ENCODE measurements at places on chromosomes 1 and 21.

- DNase-seq = no peak
Measured at GRCh38 chr1:226274138-226274537, 34.8 kb downstream of the LIN9 start.

DNA sequence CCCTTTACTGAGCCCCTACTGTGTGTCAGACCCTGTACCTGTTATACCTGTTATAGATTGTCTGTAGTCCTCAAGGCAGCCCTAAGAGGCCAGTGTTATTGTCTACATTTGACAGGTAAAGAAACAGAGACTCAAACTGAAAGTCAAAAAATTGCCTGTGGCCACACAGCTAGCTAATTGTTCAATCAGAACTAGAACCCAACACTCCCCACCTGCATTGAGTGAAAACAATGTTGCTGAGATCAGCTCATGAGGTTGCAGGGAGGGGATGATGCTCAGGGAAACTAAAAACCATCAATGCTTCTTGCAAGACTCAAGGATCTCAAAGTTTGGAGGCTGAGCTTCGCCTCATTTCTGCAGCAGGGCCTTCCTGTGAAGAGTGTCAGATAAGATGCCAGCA, 109.5 kb upstream of the LMO4 start:
- no peak for DNase-seq

DNA sequence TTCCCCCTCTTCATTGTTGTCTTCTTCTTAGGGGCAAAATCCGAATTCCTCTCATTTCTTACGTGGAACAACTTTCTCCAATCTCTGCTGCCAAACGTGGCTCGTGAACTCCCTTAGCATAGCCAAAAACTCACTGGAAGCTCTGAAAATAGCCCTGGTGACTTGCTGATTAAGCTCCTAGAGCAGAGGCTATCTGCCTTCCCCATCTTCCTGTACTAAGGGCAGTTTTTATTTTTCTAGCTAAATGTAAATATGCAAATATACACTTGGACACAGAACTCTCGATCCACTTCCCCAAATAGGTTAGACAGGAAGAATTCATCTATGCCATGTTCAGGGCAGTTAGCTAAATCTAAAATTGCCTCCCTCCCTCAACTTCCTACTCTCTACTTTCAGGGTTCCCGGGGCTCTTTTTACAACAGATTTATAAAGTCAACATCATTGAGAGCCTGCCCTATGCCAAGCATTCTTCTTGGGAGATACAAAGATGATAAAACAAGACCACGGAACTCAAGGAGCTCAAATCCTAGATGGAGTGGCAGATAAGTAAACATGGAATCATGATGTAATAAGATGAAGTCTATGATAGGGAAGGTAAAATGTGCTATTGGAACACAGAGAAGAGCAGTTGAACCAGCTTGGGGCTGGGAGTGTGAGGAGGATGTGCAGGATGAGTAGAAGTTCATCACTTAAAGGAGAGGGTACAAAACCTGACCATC, 59.4 kb upstream of the FMOD start:
- DNase-seq = no peak

DNA sequence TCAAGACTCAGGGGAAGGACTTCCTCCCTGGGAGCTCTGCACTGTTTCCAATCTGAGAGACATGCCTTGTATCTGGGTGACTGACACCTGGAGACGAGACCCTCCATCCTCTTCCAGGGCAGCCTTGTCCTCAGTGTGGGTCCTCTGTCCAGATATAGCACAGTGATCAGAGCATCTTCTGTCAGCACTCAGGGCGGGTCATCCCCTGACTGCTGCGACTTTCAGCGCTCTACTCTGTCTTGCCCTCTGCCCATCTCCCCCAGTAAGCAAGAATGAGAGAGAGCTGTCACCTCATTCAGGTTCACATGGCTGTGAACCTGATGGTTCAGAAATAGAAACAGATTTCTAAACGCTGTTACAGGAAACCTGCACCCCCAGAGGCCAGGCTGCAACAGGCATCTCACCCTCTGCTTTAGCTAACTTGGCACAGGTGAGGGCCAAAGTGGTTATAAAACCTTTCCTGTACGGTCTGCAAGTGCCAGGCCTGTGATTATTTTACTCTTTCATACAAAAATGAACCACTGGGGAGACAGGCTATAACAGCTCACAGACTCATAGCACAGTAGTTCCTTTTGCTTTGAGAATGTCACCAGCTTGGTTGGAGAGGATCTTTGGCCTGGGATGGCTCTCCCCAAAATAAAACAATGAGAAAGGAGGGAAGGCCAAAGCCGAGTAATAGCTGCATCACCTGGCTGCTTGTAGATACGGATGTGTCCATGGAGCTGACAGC, 11.4 kb upstream of the TENT5C start:
- peak; percentile 73 for DNase-seq

GRCh38 chr1:29478151-29478791, 241.9 kb downstream of the PTPRU start:
- DNase-seq = no peak

GRCh38 chr21:39175154-39175553, 8.1 kb downstream of the PSMG1 start:
- DNase-seq = peak; percentile 25

GRCh38 chr1:1330366-1331067, 563 bp upstream of the TAS1R3 start:
- no peak for DNase-seq

DNA sequence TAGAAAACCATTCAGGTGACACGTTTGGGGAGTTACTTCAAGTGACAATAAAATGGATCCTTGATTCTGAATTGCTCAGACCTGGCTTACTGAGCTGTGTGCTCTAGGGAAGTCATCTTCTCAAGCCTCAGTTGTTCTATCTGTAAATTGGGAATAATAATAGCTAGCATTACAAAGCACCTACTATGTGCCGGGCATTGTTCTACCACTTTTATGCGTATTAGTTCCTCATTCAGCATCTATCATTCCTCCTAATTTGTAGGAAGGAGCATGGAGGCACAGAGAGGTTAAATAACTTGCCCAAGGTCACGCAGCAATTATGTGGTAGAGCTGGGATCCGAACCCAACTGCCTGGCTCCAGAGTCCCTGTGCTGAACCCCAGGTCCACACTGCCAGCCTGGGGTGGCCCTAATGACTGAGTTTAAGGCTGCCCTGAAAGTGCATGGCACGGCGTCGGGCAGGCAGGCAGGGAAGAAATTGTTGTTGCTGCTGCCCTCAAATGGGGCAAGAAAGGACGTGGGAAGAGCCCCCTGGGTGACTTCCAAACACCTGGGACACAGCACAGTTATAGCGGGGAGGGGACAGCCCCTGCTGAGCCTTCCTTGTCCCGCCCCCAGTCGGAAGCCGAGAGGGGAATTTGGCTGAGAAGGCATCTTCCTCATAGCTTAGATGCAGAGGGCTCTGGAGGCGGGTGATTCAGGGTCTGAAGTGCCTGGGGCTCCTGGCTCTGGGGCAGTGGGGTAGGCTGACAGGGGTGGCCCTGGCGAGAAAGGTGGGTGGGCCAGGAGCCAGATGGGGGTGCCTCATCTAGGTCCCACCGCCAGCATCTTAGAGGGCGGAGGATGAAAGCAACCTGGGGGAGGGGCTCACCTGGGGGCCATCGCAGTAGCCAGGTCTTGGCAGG, 86.5 kb upstream of the IFFO2 start:
- DNase-seq = peak; percentile 43

DNA sequence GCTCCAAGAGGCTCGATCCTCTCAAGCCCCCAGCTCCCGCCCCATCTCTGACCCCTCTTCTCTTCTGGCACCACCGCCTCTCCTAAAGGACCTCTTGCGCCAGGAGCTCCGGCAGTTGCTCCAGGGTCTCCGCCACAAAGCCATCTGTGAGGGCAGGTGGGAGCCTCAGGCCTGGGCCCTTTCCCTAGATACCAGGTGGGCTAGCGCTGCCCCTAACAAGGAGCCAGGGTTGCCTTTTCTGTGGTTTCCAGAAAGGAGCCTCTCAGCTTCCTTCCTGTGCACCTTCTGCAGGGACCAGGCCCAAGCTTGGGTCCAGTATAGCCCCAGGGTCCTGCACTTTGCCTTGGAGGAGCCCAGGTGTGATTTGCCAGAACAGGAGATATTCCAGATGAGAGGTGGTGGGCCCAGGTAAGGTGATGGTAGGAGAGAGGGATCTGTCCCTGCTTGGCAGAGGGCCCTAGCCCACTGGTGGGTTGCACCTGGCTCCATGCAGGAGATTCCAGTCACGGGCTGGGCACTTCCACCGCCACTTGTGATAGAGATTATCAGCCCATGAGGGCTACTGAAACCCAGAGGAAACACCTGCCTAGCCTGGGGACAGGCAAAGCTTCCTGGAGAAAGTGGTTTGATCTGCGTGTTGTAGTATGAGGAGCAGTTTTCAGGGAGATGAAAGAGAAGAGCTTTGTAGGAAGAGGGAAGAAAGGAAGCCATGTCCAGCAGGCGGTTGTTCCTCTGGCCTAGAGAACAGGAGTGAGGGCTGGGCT, 1.0 kb downstream of the CCDC24 start:
- peak; percentile 54 for DNase-seq

DNA sequence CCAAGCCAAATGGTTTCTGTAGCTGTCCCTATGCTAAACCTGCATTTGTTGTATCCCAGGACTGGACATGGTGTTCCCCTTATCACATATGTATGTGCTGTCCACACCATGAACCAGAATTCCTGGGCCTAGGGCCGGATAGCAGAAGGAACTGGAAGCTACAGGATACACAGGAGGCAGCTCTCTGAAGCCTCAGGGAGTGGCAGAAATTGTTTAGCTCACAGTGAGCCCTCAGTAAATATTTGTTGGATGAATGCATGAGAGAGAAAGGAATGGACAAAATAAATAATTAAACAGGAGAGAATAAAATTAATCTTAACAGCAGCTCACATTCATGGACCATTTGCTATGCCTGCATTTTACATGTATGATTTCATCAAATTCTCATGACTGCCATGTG, 2.1 kb downstream of the NIPAL3 start:
- no peak for DNase-seq

DNA sequence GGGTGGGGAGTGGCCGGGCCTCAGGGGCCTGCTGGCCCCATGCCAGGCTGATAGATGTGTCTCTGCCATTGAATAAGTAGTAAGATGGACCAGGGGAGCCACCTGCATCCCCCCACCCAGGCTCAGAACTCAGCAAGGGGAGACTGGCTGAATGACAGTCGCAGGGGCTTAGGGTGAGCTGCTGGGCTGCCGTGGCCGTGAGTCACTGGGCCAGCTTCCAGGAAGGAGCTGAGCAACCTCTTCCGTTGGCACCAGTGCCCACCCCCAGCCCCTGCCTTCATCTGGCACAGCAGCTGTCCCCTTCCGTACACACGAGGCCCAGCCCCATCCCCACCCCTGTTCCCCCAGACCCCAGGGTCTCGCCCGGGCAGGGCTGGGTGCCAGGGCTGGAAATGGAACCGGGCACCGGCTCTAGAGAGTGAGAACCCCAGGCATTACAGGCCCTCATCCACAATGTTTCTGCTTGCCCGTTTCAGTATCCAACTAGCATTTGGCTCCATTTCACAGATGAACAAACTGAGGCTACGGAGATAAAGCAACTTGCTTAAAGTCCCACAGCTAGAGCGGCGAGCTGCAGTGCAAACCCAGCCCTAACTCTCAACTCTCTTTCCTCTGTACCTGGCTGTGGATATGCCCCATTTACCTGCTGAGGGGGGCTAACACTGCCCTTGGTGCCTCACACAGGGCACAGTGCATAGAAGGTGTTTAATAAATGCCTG, 10.2 kb downstream of the WNT4 start:
- no peak for DNase-seq

- DNase-seq = peak; percentile 91
Measured at GRCh38 chr1:53681977-53682685, 56.8 kb downstream of the GLIS1 start.

GRCh38 chr1:201436393-201436792, 14.9 kb upstream of the TNNI1 start:
- no peak for DNase-seq

- no peak for DNase-seq
Measured at GRCh38 chr1:228448372-228448771, 31.7 kb upstream of the TRIM17 start.

DNA sequence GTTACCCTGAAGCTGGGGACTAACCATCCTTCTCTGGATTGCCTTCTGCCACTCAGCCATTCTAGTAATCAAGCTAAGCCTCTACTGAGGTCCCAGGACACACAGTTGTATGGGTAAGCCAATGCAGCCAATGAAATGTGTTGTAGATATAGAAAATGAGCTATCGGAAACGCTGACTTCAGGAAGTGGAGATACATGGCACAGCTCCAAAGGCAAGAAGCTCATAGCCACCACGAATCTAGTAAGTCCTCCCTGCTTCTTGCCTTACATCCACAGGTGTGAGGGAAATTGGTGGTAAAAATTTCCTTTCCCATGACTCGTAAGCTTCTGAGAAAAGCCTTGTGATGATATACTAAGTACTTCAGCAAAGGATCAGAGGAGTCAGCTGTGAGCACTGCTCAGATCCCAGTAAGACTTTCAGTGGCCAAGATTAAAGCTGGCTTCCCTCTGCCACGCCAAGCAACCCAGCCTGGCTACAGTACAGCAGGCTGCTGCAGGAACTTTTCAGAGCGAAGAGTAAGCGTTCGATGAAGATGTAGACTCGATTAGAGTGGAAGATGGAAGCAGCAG, 117.7 kb downstream of the SIM2 start:
- DNase-seq = no peak

DNA sequence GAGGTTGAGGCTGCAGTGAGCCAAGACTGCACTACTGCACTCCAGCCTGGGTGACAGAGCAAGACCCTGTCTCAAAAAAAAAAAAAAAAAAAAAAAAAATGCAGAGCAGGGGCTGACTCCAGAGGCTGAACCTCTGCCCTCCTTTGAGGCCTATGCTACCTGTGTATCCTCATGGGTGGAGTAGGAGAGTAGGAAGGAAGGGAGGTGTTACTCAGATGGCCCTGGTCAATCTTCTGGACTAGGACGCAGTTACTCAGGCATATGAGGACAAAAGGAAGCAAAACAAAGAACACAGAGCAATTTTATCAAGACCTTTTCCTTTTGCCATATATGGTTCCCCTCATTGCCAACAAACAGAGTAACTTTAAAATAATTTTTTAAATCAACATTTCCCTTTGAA, 35.2 kb downstream of the TGFBR3 start:
- DNase-seq = no peak

GRCh38 chr1:212822956-212823355, 24.5 kb downstream of the SPATA45 start:
- no peak for DNase-seq

DNA sequence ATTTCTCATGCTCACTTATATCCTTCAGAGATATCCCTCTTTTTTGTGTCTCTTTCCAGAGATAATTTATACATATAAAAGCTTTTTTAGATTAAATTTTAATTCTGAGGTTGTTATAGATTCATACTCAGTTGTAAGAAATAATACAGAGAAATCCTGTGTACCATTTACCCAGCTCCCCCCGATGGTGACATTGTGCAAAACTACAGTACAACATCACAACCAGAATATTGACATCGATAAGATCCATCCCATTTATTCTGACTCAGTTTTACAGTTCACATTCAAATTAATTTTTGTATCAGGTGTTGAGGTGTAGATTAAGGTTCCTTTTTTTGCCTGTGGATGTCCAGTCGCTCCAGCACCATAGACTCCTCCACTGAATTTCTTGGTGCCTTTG, 14.3 kb downstream of the DMRTB1 start:
- no peak for DNase-seq

DNA sequence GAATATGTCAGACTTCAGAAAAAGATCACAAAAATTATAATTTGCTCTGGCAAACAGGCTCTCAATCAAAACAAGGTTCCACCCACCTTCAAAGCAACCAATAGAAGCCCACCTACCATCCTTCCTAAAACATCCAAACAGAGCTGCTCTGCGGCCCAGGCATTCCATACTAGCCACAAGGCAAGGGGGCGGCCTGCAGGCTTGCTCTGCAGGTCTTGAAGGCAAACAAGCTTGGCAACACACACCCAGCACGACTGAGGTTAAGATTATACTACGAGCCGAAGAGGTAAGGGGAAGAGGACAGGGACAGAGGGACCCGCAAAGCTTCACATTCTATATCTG, 207.3 kb downstream of the SLC45A1 start:
- no peak for DNase-seq

- DNase-seq = no peak
Measured at GRCh38 chr1:7257225-7257624, 472.0 kb downstream of the CAMTA1 start.
